ENCODE measurements at places on chromosomes 12 and 14.
A peak's percentile ranks its signal among the peaks of the same experiment; 100 is the strongest.

DNA sequence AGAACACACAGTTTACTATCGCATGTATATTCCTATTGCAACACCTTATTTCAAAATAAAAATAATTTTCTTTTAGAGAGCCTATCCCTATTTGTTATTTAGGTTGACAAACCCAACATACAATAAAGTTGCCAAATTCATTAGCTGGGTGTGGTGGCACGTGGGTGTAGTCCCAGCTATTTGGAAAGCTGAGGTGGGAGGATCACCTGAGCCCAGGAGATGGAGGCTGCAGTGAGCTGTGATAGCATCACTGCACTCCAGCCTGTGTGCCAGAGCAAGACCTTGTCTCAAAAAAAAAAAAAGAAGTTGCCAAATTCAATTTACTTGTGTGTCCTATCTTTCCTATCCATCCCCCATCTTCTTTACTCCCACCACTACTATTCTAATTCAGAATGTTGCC is 23.9 kb downstream of the DENND5B start:
- DNase-seq, result no peak

- DNase-seq, result no peak
Observed at GRCh38 chr14:75711105-75711795, 50.2 kb downstream of the TTLL5 start.

DNA sequence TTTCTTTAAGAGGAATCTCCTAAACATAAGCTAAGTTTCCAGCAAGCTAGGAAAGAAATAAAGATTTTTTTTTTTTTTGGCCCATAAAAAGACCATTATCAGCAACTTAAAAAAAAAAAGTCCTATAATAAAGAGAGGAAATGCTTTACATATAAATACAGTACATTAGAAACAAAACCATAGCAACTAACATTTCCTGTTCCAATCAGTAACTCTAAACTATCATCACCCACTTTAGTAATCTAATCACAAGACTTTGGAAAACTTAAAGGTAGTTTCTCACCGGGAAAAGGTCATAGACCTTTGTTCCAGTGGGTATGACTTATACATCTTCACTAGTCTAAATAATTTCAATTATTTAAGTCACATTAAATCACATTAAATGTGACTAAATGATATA is 11.1 kb downstream of the SPTSSA start:
- no peak for DNase-seq

- DNase-seq, result no peak
Observed at GRCh38 chr14:89775946-89776345, 178.6 kb downstream of the EFCAB11 start.

DNA sequence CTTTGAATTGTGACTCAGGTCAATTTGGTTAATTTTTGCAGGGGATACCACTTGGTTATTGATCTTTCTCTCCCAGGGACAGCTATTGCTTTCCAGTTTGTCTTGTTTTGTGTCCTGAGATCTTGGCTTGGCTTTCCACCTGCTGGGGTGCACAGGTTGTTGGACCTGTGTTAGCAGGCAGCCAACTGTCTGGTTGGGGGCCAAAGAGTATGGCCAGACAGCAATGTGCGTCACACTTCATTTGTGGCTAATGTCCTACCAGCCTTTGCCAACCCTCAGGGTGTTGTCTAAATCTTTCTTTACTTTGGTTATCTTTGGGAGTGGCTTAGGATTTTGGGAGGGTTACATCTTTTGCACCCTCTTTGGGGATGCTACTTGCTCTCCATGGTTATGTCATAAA is 494.9 kb upstream of the ATP2B1 start:
- no peak for DNase-seq

DNA sequence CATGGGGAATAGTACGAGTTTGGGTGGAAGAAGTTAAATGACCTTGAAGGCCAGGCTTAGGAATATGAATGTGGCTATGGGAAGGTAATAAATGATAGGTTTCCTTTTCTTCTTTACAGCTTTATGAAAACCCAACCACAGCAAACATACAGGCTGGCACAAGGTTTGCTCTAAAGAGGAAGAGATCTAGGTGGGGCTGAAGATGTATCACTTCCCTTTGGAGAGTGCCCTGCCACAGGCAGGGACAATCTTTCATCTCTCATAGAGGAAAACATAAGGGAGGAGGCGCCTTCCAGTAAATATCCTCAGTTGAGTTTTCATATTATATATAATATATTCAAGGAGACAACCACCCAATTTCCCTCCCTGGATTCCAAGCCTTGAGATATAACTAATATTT is 72.9 kb upstream of the FRMD6 start:
- DNase-seq, result no peak

DNA sequence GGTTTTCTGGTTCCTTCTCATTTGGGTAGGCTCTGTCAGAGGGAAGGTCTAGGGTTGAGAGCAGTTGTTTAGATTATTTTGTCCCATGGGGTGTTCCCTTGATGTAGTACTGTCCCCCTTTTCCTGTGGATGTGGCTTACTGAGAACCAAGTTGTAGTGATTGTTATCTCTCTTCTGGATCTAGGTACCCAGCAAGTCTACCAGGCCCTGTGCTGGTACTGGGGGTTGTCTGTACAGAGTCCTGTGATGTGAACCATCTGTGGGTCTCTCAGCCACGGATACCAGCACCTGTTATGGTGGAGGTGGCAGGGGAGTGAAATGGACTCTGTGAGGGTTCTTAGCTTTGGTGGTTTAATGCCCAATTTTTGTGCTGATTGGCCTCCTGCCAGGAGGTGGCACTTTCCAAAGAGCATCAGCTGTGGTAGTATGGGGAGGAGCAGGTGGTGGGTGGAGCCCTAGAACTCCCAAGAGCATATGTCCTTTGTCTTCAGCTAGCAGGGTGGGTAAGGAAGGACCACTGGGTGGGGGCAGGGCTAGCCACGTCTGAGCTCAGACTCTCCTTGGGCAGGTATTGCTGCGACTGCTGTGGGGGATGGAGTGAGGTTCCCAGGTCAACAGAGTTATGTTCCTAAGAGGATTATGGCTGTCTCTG is 179.3 kb upstream of the BTG1 start:
- DNase-seq, result no peak

DNA sequence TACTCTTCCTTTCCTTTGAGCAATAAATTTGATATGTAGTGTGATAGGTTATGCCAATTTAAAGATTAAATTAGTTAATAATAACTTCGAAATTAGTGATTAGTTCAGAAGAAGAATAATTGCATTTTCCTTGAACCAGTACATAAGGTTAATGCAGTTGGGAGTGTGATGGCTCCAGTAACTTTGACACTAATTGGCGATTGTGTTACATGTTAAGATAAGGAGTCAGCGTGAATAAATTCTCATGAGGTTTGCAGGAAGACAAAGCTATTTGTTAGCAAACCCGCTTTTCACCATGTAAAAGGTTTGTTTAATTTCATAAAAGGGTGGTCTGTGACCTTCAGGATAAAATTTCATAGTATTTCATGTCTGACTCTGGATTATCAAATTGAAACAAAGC is 1226.8 kb downstream of the SLC16A7 start:
- DNase-seq, result no peak

DNA sequence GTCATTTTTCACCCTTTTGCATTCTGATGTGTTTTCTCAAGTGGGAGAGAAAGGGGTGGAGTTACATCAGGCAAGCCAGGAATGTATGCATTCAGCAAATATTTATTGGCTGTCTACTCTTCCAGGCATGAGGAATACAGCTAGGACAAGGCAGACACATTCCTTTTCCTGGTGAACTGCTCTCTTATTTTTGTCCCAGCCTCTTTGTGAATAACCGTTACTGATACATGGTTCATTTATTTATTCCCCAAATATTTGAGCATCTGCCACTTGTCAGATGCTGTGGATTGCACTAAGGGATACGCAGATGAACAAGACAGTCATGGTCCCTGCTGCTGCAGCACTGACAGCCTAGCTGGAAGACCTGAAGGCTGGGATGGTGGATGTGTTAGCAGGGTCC is 6.1 kb downstream of the PELI2 start:
- DNase-seq, result no peak

- no peak for DNase-seq
Observed at GRCh38 chr14:50354527-50354926, 42.2 kb downstream of the CDKL1 start.

DNA sequence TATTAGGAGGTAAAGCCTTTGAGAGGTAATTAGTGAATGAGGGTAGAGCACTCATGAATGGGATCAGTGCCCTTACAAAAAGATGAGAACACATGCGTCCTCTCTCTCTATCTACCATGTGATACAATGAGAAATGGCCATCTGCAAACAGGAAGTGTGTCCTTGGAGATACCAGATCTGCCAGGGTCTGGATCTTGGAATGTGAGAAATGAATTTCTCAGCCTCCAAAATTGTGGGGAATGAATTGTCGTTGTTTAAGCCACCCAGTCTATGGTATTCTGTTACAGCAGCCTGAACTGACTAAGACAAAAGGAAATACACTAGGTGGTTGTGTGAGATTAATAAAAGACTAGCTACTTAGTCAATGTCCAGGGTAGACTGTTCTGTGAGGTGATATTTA is 366.6 kb downstream of the NELL2 start:
- DNase-seq, result no peak

- DNase-seq, result no peak
Observed at GRCh38 chr14:85532374-85533022, 2.6 kb downstream of the FLRT2 start.

GRCh38 chr14:65302571-65303189 is 109.8 kb upstream of the FUT8 start:
- DNase-seq, result no peak

- DNase-seq, result no peak
Observed at GRCh38 chr12:39103552-39104165, 198.3 kb upstream of the CPNE8 start.

DNA sequence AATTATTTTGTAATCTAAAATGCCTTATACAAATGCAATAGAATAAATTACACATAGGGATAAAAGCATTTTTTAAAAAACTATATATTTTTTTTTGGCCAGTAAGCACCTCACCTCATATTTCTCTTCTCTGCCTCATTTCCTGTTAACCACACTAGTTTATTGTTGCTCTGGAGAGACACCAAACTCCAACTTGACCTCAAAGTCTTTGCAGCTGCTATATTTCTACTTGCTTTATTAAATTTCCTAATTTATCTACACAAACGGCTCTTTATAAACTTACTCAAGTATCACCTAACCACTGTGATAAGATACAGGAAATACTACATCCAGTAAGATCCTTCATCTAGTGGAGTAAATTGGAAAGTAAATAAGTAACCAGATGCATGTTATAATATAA is 622.3 kb downstream of the C12orf50 start:
- no peak for DNase-seq

DNA sequence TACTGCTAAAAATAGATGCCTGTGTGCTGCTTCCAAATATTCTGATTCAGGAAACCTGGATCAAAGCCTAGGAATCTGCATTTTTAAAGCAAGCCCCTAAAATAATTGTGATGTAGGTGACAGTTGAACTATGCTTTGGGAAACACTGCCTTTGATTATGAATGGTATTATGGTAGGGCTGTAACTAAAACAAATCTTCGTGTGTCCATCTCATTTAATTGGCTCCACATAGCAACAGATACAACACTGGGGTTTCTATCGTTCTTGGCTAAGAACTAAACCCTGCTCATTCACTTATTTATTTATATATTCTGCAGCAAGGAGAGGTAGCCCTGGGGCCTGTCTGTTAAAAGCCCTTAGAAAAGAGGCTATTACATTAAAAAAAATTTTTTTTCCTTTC is 23.0 kb upstream of the ITGA5 start:
- no peak for DNase-seq

GRCh38 chr12:105053116-105053572 is 31.1 kb downstream of the ALDH1L2 start:
- peak; percentile 44 for DNase-seq

- DNase-seq, result no peak
Observed at GRCh38 chr14:35999294-35999693, 173.2 kb downstream of the BRMS1L start.

DNA sequence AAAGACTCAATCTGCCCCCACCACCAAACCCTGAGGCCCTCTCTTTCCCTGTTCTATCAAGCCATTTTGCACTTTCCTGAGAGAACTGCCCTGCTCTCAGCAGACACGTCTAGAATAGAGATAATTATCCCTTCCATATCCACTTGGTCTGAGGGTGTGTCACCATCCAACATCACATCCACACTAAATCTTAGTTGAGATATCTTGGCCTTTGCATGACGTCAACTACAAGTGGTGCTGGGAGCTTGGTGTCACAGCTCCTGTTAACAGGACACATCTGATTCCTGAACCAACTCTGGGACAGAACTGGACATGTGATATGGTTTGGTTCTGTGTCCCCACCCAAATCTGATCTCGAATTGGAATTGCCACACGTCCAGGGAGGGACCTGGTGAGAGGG is 1109.2 kb downstream of the TMEM121 start:
- no peak for DNase-seq

- no peak for DNase-seq
Observed at GRCh38 chr12:51320311-51320694, 3.7 kb downstream of the BIN2 start.

DNA sequence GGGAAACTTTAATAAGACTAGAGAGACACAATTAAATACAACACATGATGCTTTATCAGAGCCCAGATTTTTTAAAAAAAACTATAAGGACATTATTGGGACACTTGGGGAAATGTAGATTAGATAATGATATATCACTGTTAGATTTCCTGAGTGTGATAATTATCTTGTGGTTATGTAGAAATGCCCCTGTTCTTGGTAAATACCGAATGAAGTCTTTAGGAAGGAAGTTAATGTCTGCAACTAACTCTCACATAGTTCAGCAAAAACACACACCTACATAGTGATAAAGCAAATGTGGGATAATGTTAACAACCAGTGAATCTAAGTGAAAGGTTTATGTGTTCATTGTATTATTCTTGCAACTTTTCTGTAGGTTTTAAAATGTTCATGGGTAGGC is 14.6 kb upstream of the CACNB3 start:
- DNase-seq, result no peak

DNA sequence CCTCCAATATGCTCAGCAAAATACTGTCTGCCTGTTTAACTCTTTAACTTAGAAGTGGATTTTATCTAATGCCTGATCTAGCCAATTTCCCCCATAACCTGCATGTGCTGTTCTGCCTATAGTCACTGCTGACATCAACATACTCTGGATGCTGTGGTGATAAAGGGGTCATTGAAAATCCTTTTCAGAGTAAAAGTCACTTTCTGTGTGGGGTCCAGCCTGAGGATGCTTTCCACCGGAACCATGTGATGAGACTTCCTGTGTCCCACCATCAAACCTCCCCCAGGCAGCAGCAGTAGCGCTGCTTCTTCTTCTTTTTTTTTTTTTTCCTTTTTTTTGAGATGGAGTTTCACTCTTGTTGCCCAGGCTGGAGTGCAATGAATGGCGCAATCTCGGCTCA is 607.0 kb downstream of the BCL11B start:
- DNase-seq, result no peak

- DNase-seq, result no peak
Observed at GRCh38 chr12:116430911-116431565, 128.1 kb upstream of the MAP1LC3B2 start.

- DNase-seq, result no peak
Observed at GRCh38 chr12:114732426-114733030, 48.6 kb upstream of the TBX3 start.

DNA sequence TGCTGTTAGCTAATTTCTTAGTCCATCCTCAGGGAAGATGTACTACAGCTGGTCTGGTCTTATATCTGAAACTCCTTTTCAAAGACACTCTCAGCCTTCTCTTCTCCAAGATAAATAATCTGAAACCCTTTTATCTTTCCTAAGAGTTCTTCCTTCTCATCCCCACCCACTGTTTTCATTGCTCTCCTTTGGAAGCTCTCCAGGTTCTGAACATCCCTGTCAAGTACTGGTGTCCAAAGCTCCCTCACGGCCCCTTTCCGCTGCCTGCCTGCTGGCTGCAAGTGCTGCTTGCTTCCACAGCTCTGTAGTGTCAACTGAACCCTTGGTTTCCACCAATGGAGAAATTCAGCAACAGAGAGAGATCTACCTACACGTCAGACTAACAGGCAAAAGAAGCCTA is 6.6 kb upstream of the SLC6A13 start:
- no peak for DNase-seq
